H54 (cell line): ENCODE measurements at places on chromosomes 13 and 19.

GRCh38 chr13:76330761-76331160, 555.4 kb downstream of the KCTD12 start:
- DNase-seq = no peak

DNA sequence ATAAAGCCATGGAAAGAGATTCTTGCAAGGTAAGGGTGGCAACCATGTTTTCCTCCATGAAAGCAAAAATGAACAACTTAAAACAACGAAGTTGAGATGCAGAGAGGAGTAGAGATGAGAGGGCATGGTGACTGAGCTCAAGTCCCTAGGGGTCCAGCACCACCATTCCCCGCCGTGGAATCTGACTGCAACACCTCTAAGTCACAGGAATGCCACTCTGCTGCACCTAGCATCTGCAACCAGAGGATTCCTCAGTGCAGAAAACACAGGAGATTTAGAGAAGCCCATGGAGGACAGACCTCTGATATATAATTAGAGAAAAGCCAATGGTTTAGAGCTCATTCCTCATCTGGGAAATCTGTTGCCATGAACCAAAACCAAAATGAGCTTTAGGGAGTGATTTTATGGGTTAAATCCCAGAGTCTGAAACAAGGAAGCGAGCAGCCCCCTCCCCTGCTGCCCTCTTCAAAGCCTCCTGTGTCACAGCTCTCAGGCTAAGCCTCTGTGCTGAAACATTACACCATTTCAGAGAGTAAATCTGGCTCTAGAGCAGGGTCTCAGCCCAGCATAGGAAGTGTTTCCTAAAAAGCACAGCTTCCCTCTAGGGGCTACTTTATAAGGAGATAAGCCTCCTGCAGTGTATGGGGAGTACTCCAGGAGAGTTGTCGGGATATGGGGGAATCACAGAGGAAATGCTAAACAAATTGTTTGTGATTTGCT, 1043.6 kb downstream of the UQCRFS1 start:
- no peak for DNase-seq

DNA sequence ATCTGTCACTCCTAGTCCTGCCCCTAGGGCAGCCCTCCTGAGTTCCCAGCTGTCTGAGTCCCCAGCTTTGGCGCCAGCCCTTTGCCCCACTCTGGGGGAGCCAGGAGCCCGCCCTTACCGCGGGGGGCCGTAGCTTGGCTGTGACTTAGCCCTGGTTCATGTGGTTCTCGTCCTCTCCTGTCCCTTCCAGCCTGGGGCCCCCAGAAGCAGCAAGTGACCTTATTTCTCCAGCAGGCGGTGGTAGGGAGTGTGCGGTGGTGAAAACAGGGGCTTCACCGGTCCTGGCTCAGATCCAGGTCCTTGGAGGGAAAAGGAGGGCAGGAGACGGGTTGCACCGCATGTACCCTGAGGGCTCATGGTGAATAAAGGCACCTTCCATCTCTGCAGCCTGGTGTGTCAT, 7.9 kb downstream of the GIPC3 start:
- DNase-seq = no peak

DNA sequence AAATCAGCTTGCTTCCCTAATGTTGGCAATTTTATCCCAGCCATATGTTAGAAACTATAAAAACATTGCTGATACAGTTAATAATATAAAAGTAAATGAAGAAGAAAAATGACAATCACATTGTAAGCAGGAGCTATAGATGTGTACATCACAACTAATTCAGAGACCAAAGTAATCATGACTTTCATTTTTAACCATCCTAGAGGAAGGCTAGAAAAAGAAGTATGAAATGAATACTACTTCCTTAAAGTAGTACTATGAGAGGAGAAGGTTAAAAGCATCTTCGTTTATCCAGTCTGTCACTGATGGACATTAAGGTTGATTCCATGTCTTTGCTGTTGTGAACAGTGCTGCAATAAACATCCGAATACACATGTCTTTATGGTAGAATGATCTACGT, 135.5 kb downstream of the IRS2 start:
- no peak for DNase-seq

DNA sequence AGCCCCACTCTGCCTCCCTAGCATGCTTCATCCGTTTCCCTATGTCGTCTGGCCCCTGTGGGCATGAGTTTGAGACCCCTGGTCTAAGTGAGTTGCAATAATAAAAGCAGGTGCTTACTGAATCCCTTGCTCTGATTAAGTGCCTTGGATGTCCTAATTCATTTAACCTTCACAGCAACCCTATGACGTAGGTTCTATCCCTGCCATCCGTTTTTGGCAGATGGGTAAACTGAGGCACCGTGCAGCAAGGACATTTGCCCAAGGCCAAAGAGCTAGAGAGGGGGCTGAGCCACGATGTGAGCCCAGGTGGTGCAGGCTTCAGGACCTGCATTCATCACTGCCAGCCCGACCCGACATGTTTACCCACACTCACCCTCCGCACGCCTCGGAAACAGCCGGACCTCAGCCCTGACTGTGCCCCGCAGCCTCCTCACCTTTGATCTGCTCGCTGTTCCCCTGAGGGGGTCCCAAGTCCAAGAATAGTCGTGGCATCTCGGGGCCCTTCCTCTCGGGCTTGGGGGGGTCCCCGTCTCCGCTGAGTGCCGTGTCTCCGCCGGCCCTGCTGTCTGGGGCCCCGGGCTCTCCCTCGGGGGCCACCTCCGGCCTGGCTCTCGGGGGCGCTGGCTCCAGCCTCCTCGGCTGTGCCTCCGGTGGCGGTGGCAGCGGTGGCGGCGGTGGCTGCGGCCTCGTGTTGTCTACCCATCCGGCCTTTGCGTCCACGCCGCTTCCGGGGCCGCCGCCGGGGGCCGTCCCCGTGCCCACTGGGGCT, 14.5 kb downstream of the LMTK3 start:
- no peak for DNase-seq

GRCh38 chr13:94829185-94829836, 117.0 kb upstream of the SOX21 start:
- DNase-seq = no peak

- DNase-seq = no peak
Measured at GRCh38 chr13:104253063-104253680, 1187.0 kb upstream of the SLC10A2 start.

DNA sequence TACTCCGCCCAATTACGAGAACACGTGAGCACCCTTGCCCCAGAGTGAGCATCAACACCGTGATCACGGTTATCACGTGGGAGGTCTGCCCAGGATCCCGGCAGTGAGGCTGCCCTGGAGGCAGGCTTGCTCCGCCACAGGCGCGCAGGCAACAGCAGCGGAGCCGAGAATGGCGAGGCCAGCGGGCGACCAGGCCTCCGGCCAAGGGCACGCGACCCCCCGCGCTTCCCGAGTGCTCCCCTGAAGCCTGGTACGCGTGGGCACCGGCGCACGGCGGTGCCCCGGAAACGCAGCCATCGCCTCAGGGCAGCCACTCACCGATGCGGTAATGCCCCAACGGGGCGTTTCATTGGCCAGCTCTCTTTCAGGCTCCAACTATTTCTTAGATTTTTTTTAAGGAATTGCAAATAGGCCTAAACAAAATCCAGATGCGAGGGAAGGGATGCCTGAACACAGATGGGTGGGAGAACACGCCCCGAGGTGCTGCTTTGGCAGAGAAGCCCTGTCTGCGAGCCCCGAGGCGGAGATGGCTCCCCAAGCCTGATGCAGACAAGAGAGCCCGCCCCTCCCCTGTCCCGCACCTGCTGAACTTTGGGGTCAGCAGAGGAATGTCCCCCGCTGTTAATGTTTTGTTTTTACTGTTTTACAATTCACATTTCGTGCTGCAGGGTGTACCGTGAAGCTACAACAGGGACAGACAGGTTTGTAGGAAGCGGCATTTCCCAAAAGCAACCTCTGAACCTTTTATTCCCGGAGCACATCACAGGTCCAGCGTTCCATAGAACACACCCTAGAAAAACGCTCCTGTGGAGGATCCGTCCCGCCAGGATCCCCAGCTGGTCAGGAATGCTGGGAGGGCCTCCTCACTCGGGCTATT, 132.7 kb downstream of the ZDHHC20 start:
- peak; percentile 23 for DNase-seq

GRCh38 chr13:29943686-29944085, 93.3 kb upstream of the UBL3 start:
- no peak for DNase-seq

DNA sequence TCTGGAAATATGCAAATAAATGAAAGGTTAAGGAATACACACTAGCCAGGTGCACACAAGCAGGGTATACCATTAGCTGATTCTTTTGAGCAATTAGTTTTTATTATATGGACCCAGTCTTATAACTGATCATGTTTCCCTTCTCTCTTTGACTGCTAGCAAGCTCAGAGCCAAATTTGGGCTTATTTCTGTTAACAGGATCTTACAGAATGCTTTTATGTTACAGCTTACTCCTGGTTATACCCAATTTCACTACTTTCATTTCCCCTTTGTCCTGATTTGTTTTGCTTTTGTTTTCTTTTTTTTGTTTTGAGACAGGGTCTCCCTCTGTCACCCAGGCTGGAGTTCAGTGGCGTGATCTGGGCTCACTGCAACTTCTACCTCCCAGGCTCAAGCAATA, 12.9 kb upstream of the TPT1 start:
- DNase-seq = no peak

DNA sequence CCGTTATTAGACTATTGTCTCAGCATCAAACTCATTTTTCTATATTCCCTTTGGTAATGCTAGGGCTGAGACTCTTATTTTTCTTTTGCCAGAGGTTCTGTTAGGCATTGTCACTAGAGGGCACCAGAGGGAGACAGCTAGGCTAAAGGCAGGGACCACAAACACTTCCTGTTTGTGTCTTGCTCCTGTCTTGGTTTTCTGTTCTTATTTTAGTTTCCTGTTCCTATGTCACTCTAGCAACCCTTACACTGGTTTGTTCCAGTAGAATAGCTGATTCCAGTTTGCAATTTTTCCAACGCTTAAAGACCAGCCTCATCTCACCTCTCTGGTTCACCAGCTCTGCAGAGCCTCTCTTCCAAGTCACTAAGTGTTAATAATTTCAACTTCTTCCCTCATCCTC, 772.0 kb downstream of the DIAPH3 start:
- peak; percentile 22 for DNase-seq

DNA sequence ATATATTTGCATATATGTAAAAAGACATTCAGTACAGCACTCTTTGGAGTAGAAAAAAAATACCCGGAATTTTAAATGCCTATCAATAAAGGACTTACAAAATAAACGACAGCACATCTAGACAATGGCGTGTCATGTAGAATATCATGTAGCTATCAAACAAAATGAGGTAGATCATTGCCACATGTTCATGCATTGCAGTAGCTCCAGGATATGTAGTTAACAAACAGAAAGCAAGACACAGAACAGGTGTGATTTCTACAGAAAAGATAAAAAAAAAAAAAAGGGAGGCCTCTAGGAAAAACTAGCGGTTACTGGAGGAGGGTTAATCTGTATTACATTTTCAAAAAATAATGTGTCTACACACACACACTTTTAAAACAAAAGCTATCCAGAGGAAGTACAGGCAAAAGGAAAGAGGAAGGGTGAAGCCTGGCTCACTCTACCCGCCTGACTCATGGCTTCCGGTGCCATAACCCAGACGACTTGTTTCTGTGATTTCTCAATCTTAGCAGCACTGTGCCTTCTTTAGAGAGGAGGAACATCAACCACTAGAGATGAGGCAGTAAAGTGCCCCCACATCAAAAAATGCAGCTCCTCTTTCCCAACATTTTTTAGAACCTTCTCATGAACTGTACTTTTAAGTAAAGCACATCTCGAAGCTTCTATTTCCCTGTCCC, 6.9 kb downstream of the KCTD12 start:
- DNase-seq = peak; percentile 40

DNA sequence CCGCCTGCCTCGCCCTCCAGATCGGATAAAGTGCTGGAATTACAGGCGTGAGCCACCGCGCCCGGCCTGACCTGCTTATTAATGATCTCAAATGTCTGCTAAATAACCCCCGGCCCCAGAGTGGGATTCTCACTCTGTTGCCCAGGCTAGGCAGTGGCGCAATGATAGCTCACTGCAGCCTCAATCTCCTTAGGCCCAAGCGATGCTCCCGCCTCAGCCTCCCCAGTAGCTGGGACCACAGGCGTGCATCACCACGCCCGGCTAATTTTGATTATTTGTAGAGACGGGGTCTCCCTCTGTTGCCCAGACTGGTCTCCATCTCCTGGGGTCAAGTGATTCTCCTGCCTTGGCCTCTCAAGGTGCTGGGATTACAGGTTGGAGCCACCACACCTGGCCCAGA, 626 bp upstream of the ATP5F1D start:
- no peak for DNase-seq

DNA sequence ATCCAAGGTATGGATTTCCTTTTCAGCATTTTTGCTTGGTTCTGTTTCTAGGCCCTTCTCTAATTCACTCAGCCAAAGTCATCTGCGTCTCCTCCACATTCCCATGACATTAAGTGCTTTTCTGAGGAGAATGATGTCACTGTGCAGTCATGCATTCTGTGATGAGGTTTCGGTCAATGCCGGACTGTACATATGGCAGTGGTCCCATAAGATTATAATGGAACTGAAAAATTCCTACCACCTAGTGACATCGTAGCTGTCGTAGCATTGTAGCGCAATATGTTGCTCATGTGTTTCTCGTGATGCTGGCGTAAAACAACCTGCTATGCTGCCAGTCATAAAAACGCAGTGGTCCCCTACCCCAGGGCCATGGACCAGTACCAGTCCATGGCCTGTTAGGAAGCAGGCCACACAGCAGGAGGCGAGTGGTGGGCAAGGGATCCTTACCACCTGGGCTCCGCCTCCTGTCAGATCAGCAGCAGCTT, 63.4 kb upstream of the TNFRSF19 start:
- no peak for DNase-seq

GRCh38 chr13:29573190-29573589, 22.3 kb downstream of the SLC7A1 start:
- no peak for DNase-seq

- no peak for DNase-seq
Measured at GRCh38 chr13:94534166-94534565, 54.7 kb upstream of the DCT start.

DNA sequence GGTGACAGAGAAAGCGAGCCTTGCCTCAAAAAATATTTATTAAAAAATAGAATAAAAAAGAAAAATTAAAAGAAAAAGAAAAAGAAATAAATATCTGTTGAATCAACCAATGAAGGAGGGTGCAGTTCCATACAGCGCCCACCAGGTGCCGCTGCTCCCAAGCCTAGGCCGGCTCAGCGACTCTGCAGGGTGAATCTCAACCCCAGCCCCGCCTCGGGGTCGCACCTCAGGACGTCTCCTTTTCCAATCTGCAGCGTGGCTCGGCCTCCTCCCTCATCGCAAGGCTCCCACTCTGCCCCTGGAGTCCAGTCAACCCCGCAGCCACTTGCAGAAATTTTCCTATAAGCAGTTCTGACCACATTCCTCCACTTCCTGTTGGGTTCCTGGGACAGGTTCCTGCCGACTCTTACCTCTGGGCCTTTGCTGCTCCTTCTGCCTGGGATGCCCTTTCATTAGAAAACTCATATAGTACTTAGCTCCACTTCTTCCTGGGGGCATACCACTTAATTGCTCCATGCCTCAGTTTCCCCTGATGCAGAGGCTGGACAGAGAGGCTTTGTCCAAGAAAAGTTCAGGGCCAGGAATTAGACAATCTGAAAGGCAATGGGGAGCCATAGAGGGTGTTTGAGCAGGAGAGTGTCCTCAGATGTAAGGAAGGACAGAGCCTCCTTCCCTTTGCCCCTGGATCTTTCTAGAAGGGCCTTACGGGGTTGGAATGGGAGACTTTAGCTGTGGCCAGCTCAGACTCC, 24.3 kb downstream of the NFILZ start:
- peak; percentile 60 for DNase-seq

- DNase-seq = no peak
Measured at GRCh38 chr13:51112771-51113170, 1.7 kb upstream of the C13orf42 start.
